Sciatic nerve (tissue), 2 donors: ENCODE measurements at places on chromosomes 16 and 17. TPM values are rescaled to one million over a fixed set of nuclear protein-coding genes. Genes with fewer than 3 reads are reported as not detected.

DNA sequence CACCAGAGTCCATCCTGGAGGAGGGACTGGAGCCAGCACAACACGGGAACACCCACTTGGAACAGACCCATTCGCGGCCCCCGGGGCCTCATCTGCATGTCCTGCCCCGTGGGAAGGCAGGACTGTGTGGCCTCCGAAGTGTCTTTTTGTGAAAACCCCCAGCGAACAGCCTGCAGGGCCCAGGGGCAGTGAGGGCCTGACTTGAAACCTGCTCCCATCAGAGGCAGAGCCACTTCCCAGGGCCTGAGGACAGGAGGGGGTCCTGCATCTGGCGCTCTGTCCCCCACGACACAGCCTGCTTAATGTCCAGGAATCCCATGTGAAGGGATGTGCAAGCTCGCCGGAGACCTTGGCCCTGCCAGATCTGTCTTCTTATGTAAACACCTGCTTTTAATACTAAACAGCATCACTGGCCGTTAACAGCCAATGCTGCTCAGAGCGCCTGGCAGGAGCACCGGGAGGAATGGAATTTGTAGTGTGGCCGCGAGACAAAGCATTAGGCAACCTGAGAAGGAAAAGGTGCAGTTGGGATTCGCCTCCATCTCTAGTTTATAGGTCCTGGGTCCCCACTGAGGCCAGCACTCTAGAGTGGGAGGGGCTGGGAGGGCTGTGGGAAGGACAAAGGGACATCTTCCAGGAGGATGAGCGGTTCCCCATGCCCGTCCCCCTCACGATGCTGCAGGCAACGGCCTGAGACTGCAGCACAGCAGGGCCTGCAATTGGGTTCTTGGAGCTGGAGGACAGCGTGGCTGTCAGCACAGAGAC lies 9.6 kb upstream of the EVPL start:
- no peak for DNase-seq

GRCh38 chr17:31202968-31203367 lies 94.1 kb downstream of the OMG start:
- DNase-seq, result no peak

GRCh38 chr16:77946823-77947222 lies 75.5 kb upstream of the CLEC3A start:
- DNase-seq, result no peak

DNA sequence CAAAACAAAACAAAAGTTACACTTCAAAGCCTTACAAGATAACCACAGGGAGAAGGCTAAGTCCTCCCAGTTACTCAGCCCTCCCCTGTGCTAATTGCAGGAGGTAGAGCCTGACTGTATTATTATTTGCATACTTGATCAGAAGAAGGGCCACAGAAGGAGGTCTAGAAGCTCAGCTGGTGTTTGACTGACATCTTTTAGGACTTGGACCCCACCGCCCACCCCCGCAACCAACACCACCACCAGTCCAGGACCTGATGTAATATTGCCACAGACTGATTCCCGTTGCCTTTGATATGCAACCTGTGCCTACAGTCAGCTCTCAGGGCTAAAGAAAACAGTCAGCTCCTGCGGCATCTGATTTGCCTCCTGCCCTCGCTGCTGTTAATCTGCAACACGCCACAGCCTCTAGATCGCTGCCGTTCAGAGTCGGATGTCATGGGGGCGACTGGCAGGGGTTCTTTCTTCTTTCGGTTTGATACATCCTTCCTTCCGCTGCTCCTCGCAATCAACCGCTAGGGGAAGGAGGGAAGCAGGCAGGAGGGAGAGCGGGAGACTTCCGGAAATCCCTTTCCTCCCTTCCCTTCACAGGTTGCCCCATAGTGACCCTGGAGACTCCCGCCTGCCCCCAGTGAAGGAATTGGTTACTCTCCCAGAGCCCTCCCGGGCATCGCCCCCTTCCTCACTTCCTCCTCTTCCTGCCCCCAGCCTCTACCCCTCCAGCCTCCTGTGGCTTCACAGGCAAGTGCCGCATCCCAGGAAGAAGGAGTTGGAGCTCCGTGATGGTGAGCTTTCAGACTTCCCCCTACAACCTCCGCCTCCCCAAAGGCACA lies 90.5 kb upstream of the SOX9 start:
- DNase-seq, result peak; percentile 59

DNA sequence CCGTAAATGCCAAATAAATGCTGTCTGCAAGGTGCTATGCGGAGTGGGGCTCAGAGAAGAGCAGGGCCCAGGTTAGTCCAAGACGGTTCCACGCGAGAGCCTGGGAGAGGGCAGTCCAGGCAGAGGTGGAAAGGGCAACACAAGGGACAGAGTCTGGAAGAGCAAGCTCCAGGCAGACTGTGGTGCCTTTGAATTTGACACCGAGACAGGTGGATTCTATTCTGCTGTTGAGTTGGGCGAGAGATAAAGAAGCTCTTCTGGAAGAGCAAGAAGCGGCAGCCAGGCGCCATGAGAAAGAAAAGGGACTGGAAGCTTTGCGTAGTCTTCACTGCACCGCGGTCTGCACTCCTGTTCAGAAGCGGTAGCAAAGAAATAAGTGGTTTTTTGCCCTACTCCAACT lies 55.6 kb downstream of the CYTH1 start:
- no peak for DNase-seq

DNA sequence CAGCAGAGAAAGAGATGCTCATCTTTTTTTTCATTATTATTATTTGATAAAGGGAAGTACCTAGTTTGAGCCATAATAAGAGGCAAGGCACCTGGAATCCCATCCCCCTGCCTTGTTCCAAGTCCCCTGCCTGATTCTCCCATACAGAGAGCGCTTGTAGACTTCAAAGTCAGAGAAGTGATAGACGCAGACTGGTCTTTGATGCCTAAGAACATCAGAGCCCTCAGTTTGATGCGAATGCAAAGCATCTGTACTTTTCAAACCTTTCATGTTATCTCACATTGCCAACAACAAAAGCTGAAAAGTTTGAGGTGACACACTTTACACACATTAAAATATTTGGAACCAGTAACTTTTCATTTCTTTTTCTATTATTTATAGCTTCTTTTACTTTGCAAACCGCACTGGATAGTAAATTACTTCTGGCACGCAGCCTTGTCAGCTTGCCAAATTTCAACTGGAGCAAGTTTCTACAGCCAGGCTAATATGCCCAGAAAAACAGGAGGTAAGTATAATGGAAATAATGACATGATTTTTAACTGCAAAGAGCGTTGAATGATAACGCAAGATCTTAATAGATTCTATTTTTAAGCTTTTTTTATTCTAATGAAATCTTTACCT lies 5.9 kb upstream of the UTP6 start:
- DNase-seq, result peak; percentile 76

- no peak for DNase-seq
Measured at GRCh38 chr16:48188449-48189102, 32.8 kb upstream of the ABCC12 start.

DNA sequence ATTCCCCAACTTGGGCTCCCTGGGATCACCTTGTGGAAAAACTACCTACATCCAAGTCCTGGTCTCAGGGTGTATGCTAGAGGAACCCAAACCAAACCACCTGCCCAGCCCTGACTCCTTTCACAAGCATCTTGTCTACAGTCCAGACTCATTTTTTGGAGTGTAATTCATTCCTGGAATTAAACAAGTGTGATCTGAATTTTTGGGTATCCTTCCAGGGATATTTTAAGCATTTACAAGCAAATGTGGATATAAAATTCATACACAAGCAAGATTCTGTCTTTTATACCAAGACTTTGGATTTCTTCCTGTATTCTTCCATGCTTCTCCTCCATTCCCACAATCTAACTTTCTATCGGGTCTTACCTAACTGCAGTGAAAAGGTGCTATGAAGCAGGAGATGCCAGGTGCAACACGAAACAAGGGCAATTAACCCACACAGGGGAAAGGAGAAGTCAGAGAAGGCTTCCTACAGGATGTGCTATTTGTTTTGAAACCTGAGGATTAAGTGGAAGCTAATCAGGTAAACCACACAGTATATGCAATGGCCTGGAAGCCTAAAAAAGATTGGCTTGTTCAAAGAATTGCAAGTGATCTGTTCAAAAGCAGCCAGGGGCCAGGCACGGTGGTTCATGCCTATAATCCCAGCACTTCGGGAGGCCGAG lies 417.2 kb upstream of the C16orf82 start:
- no peak for DNase-seq

PYY gene
- total RNA-seq, result not detected

RHBDL1 gene
- total RNA-seq, result 1.6 TPM

- peak; percentile 60 for DNase-seq
Measured at GRCh38 chr16:2296661-2297505, 29.0 kb upstream of the RNPS1 start.

DNA sequence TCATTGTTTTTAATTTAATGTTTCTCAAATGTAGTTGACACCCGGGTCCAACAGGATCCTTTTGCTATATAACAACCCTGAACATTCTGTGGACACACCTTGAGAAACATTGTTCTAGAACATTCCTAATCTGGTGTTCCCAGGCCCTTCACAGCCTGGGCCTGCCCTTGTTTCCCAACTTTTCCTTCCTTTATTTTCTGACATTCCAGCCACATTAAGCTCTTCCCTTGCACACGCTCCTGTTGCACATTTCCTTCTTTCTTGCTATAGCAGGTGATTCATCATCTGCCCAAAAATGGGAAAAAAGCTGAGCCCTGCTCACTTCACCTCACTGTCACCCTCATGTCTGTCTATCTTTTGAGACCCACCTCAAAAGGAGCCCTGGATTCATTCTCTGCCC lies 67.9 kb upstream of the MARCHF10 start:
- DNase-seq, result no peak

- DNase-seq, result peak; percentile 86
Measured at GRCh38 chr16:67514382-67514828, 14.2 kb upstream of the RIPOR1 start.

DNA sequence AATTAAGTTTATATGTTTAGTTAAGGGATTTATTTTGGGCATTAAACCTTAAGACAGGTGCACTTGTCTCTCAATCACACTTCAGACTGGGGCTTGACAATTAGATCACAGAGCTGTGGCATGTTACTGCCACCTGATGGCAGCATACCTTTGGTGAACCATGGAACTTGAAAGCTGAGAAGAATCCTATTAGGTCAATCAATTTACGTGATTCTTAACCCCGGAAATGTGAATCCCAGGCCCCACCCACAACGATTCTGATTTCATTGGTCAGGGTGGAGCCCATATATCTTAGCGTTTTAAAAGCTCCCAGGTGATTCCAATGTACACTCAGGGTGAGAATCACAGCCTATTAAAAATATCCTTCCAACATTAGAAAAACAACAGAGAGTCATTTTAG lies 91.0 kb downstream of the GSG1L start:
- DNase-seq, result peak; percentile 25

DNA sequence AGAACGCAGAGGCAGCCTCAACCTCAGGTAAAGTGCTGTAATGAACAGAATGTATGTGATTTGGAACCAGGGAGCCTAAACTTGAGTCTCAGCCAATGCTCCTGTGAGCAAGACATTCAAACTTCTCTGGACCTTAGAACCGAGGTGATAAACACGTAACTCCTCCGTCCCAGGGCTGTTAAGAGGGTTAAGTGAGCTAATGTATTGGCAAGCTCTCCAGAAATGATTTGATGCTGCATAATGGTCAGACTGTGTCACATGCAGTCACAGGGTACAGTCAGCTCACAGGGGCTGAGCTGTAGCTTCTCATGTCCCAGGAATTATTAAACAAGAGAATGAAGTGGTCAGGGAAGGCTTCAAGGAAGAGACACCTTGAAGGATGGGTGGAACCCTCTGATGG lies 10.0 kb upstream of the SLC4A1 start:
- no peak for DNase-seq

DNA sequence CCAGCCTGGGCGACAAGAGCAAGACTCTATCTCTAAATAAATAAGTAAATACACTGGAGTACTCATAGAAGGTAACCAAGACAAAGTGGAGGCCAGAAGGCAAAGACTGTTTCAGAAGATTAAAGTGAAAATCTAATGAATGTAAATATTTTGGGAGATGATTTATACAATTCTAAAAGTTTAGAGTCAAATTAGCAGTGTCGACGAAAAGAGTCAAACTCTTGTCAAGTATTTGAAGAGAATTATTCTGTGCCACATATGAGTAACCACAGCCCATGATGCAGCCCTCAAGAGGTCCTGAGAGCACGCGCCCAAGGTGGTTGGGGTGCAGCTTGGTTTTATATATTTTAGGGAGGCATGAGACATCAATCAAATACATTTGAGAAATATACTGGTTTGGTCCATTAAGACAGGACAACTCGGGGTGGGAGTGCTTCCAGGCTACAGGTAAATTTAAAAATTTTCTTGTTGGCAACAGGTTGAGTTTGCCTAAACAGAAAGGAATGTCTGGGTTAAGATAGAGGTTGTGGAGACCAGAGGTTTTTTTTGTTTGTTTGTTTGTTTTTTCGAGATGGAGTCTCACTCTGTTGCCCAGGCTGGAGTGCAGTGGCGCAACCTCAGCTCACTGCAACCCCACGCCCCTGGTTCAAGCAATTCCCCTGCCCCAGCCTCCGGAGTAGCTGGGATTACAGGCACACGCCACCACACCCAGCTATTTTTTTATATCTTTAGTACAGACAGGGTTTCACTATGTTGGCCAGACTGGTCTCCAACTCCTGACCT lies 3.5 kb downstream of the CFDP1 start:
- no peak for DNase-seq

FTSJ3 gene
- total RNA-seq, result 41.9 TPM

GRCh38 chr17:887551-888209 lies 91.9 kb downstream of the NXN start:
- DNase-seq, result no peak
